ENCODE measurements at places on chromosomes 5 and 9.

DNA sequence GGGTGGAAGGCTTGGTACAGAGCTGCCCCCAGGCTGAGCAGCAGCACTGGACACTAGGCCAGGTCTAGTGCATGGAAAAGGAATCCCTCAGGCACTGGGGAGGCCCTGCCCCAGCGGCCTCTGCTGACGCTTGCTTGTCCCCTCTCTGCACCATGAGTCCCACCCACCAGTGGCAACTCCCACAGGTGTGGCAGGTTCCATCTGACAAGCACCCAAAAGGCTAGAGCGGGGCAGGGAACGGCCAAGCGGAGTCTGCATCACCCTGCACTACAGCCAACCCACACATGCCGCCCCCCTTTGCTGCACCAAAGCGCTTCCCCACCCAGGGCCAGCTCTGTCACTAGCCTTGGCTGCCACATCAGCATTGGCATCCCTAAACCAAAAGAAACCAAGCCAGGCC lies 115.2 kb upstream of the SARDH start:
- no peak for DNase-seq

- no peak for DNase-seq
Measured at GRCh38 chr5:138470322-138471051, 5.2 kb downstream of the EGR1 start.

DNA sequence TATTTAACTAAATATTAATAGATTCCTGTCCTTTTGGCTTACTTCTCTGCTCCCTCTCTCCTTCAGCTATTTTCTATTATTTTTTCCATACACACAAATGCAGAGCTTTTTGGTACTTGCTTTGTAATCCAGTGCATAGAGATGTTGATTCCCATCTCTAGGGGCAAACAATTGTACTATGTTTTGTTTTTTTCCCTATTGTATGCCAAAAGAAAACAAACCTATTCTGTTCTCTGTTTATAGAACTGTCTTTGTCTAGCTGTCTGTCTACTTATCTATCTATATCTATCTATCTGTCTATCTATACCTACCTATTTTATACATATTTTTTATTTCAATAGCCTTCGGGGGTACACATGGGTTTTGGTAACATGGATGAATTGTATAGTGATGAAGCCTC lies 121.6 kb upstream of the LIFR start:
- DNase-seq = no peak

DNA sequence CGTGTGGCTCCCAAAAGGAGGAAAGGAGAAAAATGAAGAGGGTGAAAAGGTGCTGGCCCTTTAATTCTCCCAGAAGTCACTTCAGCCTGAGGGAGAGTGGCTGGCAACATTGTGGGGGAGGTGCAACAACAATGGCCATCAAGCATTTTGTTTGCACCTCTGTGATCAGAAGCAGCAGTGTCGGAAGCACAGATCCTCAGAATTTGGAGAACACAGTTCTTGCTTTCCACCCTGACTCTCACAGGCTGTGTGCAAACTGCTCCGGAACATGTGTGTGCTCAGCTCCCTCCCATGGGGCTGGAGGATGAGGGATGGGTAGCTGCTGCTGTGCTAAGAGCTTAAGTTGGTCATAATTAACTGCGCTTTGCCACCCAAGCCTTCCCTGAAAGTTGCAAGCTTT lies 127.1 kb downstream of the DPYSL3 start:
- no peak for DNase-seq
